ENCODE measurements at places on chromosomes 3 and 15.
A peak's percentile ranks its signal among the peaks of the same experiment; 100 is the strongest.

DNA sequence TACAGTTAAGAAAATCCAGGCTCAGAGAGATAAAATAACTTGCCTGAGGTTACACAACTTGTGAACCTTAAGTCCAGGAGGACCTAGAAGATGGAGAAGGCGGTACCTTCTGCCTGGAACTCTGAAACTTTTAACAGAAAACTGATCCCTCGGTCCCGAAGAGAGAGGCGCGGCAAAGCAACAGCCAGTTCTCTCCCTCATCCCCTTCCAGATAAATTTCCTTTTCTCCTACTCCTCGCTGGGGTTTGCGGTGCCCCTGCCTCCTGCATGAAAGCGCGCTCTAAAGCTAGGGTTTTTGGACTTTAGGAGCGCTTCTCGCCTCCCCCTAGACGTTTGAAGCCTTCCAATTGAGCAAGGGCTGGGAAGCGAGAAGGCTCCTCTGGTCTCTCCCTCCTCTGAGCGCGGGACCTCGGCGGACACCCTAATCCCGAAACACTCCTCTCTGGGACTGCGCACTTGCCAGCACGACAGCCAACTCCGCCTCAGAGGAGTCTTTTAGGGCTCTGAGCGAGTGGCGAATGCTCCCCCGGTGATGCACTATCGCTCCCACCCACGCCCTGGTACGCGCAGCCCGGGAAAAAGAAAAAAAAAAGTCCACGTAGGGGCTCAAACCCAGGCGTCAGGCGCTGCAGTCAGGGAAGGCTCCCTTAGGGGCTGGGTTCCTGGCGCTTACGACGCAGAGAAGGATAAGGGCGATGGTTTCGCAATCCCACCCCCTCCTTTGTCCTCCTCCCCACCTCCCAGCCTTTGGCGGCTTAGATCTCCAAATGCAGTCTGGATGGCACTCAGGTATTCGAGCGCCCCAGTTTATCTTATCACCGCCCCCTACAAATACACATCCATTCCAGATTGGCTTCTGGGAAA, 7.9 kb upstream of the EOMES start:
- no peak for DNase-seq

DNA sequence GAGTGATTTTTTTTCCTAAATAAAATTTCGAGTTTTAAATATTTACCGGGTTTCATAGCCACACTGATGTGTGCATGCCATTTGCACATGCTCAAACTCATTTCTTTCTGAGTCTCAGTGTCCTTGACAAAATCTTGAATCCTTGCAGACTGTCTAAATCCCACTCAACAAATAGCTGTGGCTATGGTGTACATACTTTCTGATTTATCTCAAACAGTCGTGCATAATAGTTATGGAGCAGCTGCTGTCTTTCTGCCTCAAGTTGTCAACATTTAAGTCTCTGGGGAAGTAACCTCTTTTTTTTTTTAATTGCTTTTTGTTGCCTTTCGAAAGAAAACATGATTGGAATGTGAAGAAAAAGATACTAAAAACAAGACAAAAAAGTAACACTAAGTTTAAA, 52.8 kb upstream of the UTS2B start:
- no peak for DNase-seq

DNA sequence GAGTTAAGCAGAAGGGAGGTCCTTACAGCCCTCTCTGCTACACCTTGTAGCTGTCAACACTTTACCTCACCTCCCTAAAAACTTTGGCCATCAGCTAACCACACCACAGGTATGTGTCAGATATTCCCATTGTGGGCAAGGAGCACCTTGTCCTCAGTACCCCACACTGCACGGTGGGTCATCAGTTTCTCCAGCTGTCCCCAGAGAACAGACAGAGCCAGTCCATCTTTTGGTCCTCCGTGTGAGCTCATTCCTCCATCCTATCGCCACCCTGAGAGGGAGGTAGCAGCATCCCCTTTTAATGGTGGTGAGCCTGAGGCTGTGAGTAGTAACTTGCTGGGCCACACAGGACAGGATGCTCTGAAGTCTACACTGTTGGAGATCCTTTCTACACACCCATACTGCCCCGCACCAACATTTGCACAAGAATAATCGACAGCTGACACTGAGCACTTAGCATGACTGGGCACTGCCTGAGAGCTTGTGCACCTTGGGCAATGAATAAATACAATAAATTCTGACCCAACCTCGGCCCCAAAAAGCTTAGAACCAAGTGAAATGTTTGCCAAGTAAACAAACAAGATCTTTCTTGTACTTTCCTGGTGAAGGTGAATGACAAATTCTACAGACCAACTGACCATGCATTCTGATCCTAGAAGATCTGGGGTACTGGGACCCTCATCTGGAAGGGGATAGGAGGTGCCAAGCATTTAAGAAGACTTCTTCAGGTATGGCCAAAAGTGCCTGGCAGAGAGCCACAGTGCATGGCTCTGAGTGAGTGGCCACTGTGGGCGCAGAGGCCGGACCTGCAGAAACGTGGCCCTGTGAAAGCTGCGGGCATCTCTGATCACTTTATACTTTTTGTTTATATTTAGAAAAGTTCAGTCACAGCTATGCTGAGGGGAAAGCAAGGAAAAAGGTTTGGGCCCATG, 6.9 kb downstream of the CHCHD4 start:
- no peak for DNase-seq

DNA sequence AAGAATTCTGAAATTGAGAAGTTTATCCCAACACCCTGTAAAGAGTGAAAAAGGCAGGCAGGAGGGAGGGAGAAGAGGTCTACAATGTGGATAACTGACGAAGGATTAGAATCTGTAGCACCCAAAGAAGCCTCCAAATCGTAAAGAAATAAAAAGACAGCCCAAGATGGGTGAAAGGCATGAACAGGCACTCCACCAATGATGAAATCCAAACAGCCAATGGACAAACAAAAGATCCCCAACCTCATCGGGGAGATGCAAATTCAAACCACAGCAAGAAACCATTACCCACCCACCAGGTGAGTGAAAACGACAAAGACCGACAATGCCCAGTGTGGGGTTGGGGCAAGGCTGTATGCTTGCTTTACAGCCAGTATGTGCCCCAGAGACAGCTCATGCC, 85.6 kb downstream of the IQSEC1 start:
- no peak for DNase-seq

GRCh38 chr3:175020101-175020500, 161.0 kb downstream of the NAALADL2 start:
- DNase-seq = no peak

- no peak for DNase-seq
Measured at GRCh38 chr15:98842973-98843285, 164.7 kb downstream of the PGPEP1L start.

DNA sequence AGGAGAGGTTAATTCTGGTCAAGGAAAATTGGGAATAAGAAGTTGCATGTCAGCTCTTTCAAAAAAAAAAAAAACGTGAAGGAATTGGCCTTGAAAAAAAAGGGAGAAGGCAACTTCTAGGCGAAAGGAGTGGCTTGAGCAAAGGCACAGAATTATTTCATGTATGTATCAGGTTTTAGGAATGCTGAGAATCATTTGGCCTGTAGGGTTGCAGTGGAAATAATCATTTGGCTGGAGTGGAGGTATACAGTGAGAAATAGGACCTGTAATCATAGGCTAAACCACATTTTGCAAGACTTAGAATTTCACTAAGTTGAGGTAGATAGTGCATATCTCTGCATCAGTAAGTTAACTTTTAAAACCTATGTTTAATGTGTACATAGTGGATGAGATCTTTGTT, 54.9 kb downstream of the EPHA6 start:
- DNase-seq = no peak

- DNase-seq = peak; percentile 16
Measured at GRCh38 chr15:59995568-59996297, 8.4 kb upstream of the FOXB1 start.

GRCh38 chr15:29139540-29140459, 129.8 kb downstream of the NSMCE3 start:
- DNase-seq = peak; percentile 81

DNA sequence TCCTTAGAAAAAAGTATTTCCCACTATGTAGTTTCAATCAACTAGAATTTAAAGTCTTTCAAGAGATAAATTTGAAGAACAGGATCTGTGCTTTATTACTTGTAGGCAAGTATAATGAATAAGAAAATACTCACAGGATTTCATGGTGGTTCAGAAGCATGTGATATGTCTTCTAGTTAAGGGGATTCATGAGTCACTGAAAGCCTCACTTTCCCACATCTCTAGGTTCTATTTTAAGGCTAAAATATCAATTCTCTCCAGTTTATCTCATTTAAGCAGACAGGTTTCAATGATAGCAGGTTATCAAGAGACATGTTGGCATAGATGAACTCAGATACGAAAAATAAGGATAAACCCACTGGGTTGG, 437.8 kb upstream of the BCHE start:
- no peak for DNase-seq

GRCh38 chr3:10465161-10465560, 40.2 kb downstream of the ATP2B2 start:
- no peak for DNase-seq

GRCh38 chr3:171790898-171791691, 19.2 kb downstream of the PLD1 start:
- DNase-seq = no peak

DNA sequence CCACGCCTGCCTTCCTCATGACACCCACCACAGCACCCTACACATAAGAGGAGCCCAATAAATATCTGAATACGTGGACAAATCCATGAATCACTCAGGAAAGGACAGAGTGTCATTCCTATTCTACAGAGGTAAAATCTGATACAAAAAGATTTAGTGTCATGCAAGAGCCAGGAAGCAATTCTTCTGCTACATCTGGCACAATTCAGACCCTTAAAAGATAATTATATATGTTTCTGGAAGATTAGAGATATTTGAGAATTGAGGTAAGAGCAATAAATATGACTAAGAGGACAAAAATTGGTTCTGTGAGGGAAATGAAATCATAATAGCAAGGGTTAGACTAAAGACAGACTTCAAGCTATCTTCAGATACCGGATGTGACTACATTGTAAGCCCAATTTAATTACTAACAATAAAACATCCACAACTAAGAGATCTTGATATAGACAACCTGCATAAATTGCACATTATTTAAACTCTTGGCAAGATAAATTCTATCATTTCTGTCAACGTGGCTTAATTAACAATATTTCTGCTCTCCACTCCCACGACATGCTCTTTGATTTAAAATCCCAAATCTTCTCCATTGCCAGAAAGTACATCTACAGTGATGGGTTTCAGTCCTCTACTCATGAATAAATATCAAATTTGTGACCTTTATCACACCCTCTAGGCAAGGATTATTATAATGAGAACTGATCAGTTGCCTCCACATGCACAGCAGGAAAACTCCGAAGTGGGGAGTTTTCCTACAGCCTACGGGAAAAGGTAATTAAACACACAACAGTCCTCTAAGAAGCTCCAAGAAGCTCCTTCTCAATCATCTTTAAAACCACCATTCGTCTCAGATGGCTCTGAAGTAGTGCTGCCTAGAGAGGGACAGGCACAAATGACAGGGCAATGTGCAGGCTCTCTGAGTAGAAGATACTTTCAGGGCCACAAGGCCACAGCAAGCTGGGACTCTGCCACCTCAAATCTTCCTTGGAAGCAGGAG, 32.6 kb downstream of the MB21D2 start:
- no peak for DNase-seq

DNA sequence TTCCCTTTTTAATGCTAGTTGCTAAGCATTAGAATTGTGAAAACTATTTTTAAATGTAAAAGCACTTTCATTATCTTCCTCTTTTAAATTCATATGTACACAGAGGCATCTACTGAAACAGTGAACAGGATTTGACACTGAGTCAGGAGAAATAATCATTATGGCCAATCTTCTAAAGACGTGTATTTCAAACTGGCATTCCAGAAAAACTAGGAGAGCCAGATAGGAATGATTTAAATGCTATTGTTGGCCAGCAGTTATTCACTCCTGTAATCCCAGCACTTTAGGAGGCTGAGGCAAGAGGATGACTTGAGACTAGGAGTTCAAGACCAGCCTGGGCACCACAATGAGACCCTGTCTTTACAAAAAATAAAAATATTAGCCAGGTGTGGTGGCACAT, 67.6 kb upstream of the RAP2B start:
- DNase-seq = no peak

DNA sequence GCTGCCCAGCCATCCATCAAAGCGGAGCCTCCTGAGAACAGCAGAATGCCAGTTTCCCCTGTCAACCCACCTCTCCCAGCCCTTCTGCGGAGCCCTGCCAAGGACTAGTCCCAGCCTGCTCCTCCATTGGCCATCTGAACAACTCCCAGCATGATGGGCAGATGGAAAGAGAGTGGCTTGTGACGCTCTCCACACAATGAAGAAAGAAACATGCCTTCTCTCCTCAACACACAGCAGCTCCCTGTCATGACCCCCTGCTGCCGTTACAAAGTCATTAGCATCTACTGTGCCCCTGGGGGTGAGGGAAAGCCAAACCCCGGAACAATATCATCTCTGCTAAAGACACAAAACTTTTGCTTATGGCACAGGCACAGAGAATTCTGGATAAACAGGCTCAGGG, 33.6 kb downstream of the MECOM start:
- DNase-seq = no peak

- DNase-seq = peak; percentile 38
Measured at GRCh38 chr3:119681279-119681678, 4.1 kb upstream of the COX17 start.

DNA sequence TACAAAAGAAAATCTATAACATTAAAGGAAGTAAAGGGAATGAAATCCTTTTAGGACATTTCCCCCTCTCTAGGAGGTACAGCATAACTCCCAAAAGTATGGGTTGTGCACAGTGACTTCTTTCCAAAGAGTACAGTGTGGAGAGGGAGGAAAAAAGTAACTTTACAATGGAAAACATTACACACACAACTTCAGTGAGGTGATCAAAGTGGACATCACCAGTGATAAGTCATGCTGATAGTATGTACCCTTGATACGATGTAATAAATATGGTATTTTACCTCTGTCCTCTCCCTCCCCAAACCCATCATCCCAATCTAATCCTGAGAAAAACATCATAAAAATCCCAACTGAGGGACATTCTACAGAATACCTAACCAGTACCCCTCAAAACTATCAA, 10.8 kb downstream of the PLD1 start:
- no peak for DNase-seq

DNA sequence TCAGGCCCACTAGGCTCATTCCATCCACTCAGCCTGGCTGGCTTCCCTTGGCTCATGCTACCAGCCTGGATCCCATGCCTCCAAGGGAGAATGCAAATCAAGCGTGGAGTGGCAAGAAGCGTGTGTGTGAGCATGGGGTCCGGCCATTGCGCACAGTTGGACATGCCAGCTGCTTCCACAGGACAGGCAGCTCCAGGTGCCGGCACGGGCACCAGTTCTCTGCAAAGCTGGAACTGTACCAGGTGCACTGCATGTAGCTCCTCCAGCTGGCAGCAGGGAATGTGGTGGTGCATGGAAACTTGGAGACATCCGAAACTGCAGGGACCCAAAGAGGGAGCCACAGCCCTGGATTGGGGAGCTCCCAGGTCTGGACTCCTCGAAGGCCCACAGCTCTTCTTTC, 449.8 kb downstream of the EPHA6 start:
- DNase-seq = no peak

GRCh38 chr3:159604151-159604581, 384.5 kb upstream of the IL12A start:
- DNase-seq = no peak

- no peak for DNase-seq
Measured at GRCh38 chr3:112498914-112499711, at the start of gene BTLA. Gene BTLA, minus strand, starts transcription at chr3:112499472. Its CDS starts 114 bp downstream, at chr3:112499358.

Data from GM10248 (cell line).